ENCODE measurements at places on chromosomes 16 and 17. TPM values are rescaled to one million over a fixed set of nuclear protein-coding genes. Genes with fewer than 3 reads are reported as not detected.

Gene KRT14
- 463 TPM for total RNA-seq

Gene ACSM2A
- total RNA-seq: not detected

Gene NHLRC4
- total RNA-seq: under 0.01 TPM

Gene SLC16A11
- total RNA-seq: 0.38 TPM

Gene PRSS27
- total RNA-seq: 4.5 TPM

Gene SHISA9
- under 0.01 TPM for total RNA-seq

All from bronchial epithelial cell (primary cell).